ENCODE measurements at places on chromosomes 16 and 17. TPM values are rescaled to one million over a fixed set of nuclear protein-coding genes. Genes with fewer than 3 reads are reported as not detected.

The TMEM98 gene
- total RNA-seq, result 121 TPM

The PGAP3 gene
- 11.4 TPM for total RNA-seq

The AMDHD2 gene
- total RNA-seq, result 28.1 TPM

The EVPLL gene
- total RNA-seq, result not detected

The PRAC2 gene
- total RNA-seq, result not detected

The MEIOB gene
- 0.32 TPM for total RNA-seq

The TEX14 gene
- not detected for total RNA-seq
